ENCODE measurements at places on chromosomes 13 and 19.

DNA sequence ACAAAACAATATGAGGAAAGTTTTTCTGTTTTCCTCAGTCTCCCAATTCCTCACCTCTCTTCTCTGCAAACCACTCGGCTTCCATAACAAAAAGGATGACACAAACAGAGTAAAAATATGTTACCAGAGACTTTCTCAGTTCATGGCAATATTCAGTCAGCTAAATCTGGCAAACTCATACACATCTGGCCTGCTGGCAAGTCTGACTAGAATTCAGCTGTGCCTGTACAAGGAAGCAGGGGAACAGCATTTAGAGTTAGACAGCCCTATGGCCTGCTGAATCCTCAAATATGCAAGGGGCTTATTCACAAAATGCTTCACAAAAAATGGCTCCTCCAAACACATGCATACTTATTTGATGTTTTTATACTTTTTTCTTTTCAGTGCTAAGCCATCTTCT is 227.8 kb downstream of the ENOX1 start:
- DNase-seq, result no peak

DNA sequence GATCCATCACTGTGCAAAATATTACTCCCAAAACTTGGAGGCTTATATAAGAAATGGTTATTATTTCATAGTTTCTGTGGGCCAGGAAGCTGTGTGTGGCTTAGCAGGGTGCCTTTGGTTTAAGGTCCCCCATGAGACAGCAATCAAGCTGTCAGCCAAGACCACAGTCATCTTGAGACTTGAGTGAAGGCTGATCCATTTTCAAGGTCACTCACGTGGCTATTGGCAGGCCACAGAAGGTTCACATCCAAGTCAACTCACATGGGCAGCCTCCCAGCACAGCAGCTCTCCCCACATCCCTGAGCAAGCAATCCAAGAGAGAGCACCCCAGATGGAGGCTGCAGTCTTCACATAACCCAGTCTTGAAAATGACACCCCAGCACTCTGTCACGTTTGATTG is 537.4 kb downstream of the MYO16 start:
- DNase-seq, result no peak

DNA sequence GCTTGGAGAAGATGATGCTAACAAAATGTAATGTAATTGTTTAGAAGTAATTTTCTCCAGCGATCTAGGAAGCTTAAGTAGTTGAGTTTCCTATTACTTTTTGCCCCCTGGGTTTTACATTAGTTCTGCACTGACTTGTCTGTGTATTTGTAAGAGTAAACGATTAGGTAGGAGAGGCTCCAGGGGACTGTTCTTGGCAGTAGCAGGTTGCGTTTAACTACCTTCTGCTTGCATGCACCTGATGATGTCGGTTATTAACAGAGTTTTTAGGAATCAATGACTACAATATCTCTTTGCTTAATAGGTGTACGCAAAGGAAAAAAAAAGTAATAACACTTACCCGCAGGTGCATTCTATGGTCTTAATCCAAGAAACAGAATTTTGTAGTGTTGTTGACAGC is 18.3 kb upstream of the UGGT2 start:
- DNase-seq, result no peak

DNA sequence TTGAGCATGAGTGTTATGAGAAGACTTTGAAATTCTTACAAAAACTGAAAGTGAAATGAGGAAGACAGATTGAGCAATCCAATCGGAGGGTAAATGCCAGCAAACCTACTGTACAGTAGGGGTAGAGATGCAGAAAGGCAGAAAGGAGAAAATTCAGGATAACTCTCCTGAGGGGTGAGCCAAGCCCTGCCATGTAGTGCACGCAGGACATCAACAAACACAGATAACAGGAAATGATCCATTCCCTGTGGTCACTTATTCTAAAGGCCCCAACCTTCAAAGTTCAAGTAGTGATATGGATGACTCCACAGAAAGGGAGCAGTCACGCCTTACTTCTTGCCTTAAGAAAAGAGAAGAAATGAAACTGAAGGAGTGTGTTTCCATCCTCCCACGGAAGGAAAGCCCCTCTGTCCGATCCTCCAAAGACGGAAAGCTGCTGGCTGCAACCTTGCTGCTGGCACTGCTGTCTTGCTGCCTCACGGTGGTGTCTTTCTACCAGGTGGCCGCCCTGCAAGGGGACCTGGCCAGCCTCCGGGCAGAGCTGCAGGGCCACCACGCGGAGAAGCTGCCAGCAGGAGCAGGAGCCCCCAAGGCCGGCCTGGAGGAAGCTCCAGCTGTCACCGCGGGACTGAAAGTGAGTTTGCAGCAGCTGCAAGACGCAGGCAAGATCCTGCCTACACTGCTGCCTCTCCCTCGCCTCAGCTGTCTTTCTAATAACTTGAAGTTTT is at the start of gene TNFSF13B:
TSS of gene TNFSF13B (plus strand) at position 118 of the 728 bp plus-strand sequence. CDS start at position 296, 178 bp downstream.
- DNase-seq, result peak; percentile 1

- no peak for DNase-seq
Observed at GRCh38 chr13:27919659-27919933, 204 bp upstream of the PDX1 start.

- DNase-seq, result no peak
Observed at GRCh38 chr19:6796278-6796677, 23.8 kb downstream of the VAV1 start.

DNA sequence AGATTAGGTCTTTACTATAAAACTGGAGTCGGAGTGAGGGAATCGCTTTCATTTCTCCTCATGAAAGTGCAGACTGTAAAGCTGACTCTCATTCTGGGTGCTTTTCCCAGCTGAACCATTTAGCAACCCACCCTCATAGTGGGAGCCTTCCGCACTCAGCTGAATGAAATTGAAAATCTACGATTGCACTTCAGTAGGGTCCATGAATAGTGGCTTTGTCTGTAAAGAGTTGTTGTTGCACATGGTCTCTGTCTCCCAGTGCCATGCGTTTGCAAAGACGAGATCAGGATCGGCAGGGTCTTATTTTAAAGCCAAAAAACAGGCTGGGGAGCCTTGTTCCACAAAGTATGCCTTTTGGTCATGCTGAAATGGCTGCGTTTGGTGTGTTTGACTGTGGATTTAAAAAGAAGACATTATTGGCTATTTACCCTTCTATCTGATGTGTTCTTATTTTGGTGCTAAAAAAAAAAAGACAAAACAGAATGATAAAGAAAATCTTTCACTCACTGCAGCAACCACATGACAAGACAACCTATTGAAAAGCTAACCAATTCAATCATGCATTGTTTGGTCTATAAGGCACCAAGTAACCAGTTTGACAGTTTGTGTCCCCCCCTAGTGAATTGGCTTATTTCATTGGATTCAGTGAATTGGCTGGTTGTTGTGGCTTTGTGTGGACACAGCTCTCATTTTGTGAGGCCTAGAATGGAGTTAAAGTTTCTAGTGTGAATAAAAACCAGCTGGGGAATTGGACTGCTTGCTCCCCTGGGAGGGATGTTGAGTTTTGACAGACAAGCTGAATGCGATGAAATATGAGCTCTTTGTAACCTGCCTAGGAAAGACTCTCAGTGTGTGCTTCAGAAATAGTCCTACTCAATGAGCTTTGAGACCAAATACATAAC is 65.6 kb downstream of the ARHGAP35 start:
- no peak for DNase-seq

- no peak for DNase-seq
Observed at GRCh38 chr13:23859904-23860303, 29.3 kb downstream of the MIPEP start.

DNA sequence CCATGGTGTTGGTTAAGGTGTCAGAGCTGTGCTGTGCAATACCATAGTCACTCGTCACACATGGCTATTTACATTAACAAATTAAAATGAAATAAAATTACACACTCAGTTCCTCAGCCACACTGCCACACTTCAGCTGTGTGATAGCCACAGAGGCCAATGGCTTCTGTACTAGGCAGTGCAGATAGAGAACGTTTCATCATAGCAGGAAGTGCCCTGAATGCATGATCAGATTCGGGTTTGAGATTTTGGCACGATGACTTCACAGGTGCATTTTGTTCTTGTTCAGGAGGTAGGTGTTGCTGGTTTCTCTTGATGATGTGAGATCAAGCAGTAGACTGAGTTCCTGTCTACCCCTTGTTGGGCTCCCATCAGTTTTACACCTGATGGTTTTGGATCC is 6.5 kb downstream of the ARMC6 start:
- no peak for DNase-seq

GRCh38 chr13:37338726-37339385 is 233.4 kb upstream of the CSNK1A1L start:
- DNase-seq, result no peak

DNA sequence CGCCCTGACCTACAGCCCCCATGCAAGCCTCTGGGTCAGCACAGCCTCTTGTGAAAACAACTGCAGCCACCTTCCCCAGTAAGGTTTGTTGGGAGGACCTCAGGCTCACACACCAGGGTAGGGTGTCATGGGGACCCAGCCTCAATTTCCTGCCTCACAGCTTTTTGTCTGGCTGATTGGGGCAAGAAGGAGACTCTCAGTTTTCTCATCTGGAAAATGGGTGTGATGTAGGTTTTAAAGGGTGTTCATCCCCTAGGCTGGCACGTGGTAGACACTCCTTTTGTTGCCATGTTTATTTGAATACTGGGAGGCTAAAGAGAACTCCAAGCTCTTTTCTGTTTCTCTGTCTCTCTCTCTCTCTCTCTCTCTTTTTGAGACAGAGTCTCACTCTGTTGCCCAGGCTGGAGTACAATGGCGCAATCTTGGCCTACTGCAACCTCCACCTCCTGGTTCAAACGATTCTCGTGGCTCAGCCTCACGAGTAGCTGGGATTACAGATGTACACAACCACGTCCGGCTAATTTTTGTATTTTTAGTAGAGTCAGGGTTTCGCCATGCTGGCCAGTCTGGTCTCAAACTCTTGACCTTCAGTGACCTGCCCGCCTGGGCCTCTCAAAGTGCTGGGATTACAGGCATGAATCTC is 18.2 kb upstream of the PLAUR start:
- no peak for DNase-seq

DNA sequence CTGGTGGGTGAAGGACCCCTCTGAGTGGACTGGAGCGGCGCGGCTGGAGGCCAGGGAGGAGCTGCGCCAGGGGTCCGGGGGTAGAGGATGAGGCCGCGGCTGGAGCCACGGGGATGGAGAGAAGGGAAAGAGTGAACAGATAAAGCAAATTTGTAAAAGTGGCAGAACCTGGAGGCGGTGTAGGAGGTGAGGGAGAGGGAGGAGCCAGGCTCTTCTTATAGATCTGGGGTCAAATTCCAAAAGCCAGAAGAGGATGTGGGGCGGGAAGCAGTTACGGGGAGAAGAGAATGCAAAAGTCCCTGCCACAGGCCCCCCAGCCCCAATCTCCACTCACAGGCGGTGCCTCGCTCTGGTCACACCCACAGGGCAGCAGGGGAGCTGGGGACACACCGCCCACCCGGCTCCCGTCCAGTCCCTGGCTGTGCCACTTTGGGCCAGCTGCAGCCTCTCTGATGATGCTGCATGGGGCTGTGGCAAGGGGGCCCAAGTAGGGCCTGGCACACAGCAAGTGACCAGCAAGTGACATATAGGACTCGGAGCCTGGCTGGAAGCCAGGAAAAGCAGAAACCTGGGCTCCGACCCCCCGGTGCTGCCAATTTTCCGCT is 11.1 kb downstream of the LRRC4B start:
- DNase-seq, result no peak

DNA sequence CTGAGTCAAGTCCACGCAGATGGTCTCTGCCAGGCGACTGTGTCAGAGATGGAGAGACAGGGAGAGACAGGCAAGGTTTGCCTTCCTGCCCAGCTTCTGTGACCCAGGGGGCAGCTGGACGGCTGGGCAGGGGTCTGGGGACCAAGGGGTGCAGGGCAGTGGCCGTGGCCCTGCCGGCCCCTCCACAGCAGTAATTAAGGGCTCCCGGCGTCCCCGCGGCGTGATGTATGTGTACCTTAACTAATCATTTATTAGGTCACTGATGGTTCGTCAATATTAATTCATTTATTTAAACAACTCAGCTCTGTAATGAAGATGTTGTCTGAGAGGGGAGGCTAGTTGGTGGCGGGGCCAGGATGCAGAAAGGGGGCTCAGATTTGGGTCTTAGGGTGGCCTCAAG is 28.6 kb upstream of the TCF3 start:
- DNase-seq, result no peak

- DNase-seq, result no peak
Observed at GRCh38 chr19:48044561-48044960, 682 bp upstream of the CABP5 start.

DNA sequence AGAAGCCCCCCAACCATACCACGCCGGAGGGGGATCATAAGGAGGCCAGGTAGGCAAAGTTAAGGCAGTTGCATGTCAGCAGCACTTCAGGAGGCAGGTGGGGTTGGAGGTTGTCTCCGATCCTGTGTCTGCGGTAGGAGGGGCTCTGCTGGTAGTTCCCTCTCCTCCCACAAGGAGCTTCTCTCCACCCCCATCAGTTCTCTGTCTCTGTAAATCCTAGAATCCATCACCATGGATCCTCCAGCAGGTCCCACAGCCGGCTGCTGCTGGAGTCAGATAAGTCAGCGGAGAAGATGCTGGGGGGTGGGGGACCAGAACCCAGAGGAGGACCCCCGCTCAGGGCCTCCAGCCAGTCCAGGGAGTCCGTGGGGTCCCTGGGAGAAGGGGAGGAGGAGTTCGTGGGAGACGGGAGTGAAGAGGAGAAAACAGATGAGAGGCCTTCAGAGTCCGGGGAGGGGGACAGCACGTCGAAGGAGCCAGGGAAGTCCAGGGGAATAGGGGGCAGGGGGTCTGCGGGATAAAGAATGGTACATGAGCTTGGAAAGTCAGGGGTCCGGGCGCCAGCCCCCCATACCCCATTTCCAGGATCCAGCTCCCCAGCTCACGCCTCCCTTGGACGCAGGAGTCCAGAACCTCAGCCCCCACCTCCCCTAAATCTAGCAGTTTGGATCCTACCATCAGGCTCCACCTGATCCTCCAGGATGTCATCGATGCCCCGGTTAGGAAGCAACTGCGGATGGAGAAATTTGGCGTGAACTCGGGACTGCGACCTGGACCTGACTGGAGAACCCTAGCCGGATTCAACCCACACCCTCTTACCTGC is 6.3 kb downstream of the MAMSTR start:
- DNase-seq, result no peak

- DNase-seq, result no peak
Observed at GRCh38 chr13:114058051-114058867, 74.2 kb downstream of the RASA3 start.

DNA sequence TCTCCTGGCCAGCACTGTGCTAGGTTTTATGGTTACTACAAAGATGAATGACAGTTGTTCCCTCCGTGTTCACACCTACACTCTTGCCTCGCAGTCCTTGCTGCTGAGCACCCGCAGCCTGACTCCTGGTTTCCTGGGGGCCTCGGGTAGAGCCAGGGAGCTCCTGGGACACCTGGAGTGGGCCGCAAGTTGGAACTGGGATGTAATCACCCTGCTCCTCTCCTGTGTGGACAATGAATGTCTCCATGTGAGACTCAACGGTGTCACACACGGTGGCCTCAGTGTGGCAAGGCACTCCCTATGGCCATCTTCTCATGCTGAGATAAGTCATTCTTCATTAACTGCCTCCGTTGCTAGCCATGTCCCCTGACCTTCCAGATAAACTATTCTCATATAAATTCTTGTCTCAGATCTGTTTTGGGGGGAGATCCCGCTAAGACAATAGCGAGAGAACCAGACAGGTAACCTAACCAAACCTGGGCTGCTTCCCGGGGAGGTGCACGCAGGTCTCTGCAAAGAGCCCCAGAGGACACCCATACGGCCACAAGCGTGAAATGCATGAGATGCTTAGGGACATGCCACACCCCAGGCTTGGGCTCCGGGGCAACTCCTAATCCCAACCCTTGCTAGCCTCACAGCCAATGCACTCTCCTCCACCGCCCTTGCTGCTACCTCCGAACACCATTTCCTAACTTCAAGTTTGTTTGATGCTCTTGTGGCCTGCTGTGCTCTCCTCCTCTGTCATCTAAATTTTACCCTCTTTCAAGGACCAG is 87.2 kb upstream of the IRS2 start:
- no peak for DNase-seq

All from iPS DF 6.9 (cell line).